ENCODE measurements at places on chromosomes 1 and 21.

- DNase-seq: no peak
Measured at GRCh38 chr1:164363980-164364379, 195.0 kb upstream of the PBX1 start.

- DNase-seq: no peak
Measured at GRCh38 chr1:15626269-15626950, 9.2 kb downstream of the DDI2 start.

- no peak for DNase-seq
Measured at GRCh38 chr1:151776665-151777062, 13.4 kb upstream of the MRPL9 start.

DNA sequence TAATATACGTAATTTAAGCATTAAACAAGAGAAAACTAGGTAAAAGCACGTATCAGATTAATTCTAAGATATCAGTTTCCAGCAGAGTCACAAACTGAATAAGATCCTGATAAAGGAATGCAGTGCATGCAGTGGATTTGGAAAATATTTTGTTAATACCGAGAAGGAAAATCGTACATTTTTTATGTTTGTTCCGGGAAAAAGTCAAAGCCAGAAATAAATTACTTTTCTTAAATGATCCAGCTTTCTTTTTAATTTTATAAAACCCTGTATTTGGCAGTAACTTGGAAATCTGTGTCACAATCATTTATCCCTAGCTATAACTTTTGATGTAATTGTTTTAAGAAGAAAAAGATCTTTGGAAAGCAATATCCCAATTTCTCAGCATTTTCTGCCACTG, 955 bp downstream of the PALMD start:
- no peak for DNase-seq

DNA sequence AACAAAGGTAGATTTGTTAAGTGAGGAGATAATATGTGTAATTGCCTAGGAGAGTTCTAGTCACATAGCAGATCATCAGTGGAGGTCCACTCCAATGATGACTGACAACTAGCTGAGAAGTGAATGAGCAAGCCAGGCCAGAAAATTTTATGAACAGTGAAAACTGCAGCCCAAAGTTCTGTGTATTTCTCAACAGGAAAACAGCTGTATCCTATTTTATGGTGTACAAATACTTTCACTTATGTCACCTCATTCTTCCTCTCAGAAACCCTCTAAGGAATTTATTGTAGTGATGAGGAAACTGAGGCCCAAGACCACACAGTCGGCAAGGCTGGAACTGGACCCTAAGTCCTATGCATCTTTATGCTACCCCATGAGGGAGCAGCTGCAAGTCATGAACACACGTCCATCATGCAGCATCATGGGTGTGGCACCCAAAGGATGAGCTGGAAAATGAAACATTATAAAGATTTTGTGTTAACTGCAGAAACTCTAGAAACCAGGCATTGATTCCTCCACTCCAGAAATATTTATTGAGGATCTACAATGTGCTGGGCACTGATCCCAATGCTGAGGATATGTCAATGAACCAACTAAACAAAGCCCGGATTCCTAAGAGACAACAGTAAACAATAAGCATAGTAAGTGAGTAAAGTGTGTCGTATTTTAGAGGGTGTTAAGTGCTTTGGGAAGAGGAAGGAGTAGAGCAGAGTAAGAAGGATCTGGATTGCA, 99.5 kb upstream of the DUSP10 start:
- DNase-seq: no peak

DNA sequence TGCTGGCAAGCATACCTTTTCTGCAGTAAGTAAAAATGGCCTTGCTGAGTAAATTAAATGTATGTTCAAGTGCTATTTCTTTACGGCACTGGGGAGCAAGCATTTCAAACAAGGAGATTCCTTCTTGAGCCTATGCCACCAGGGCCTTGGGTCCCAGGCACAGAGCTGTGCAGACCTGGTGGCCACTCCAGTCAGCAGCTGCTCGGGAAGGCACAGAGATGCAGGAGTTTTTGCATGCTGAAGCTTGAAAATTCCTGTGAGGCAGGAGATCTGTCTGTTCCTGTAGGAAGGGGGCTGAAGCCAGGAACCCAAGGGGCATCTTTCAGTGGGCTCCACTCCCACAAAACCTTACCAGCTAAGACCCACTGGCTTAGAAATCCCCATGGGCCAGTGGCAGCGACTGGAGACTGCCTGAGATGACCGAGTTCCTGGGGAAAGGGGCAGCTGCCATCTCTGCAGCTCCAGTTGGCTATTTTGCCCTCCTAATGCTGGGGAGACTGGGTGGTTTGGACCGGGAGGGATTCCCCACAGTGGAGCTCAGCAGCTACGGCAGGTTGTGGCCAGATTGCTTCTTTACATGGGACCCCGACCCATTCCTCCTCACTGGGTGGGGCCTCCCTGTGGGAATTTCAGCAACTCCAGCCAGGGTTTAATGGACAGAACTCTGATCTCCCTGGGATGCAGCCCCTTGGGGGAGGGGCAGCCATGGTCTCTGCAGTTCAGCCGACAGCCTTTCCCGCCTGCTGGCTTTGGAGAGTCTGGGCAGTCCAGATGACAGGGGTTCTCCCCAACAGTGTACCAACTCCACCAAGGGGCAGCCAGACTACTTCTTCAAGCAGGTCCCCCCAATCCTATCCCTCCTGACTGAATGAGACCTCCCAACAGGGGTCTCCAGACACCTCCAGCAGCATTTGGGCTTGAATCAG, 8.4 kb upstream of the PGBD2 start:
- DNase-seq: no peak
